BJ (cell line): ENCODE measurements at places on chromosomes 3 and 15. TPM values are rescaled to one million over a fixed set of nuclear protein-coding genes. Genes with fewer than 3 reads are reported as not detected.

GOLGA6L7 gene
- not detected in 2 replicates for polyA plus RNA-seq

PTPRG gene
- 20.8 and 21.5 TPM in 2 replicates for polyA plus RNA-seq

ZIC4 gene
- polyA plus RNA-seq = 3.2 and 3.4 TPM in 2 replicates

MKRN3 gene
- 0.34 and 0.43 TPM in 2 replicates for polyA plus RNA-seq

ARL13B gene
- polyA plus RNA-seq = 4.6 and 5.3 TPM in 2 replicates

P2RY14 gene
- not detected in 2 replicates for polyA plus RNA-seq

TXNRD3 gene
- polyA plus RNA-seq = 4.4 and 5.5 TPM in 2 replicates

MME gene
- 208 and 273 TPM in 2 replicates for polyA plus RNA-seq

ZMYND10 gene
- 0.65 and 1.3 TPM in 2 replicates for polyA plus RNA-seq

SIAH2 gene
- 34.2 and 39.3 TPM in 2 replicates for polyA plus RNA-seq

CRYBG3 gene
- polyA plus RNA-seq = 4.1 and 6.6 TPM in 2 replicates
